ENCODE measurements at places on chromosomes 5 and 9.

- DNase-seq: peak; percentile 64
These were observed 3.6 kb upstream of the SNAPC4 start for GRCh38 chr9:136403538-136403914.

DNA sequence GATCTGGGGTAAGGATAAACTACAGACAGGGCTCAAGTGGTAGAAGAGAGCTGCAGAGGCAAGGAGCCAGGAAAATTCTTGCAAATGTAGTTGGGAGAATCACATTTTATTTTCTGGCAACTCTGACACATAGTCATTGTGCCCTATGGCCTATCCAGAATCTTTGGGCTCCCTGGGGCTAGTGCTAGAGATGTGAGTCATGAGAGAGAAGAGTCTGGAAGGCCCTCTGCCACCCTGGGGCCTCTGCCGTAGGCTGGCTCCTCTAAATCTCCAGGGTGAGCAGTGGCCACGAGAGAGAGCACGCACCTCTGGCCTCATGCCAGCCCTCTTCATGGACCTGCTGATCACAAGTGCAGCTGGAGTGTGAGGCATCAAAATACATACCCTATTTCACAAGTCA is 74.3 kb upstream of the SSBP2 start:
- DNase-seq: no peak

DNA sequence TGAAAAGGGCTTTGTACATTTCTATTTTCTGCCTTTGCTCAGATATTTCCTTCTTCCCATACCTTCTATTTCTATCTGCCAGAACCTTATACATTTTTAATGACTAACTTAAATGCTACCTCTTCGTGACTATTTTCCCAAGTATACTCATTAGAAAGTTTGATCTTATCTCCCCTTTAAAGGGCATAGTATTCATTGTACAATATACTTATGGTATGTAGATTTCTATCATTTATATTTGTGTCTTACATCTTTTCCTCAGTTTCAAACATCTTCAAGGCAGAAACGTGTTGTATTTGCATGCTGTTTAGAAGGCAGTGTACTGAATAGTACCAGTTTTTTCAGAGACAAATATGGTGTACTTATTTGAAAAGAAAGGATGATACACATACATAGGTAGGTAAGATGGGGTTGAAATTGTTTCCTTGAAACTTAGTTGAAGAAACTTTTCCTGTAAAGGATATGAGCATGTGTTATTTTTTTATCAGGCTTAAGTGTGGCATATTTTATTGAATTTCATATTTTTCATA is 518.1 kb upstream of the NUDT12 start:
- no peak for DNase-seq

DNA sequence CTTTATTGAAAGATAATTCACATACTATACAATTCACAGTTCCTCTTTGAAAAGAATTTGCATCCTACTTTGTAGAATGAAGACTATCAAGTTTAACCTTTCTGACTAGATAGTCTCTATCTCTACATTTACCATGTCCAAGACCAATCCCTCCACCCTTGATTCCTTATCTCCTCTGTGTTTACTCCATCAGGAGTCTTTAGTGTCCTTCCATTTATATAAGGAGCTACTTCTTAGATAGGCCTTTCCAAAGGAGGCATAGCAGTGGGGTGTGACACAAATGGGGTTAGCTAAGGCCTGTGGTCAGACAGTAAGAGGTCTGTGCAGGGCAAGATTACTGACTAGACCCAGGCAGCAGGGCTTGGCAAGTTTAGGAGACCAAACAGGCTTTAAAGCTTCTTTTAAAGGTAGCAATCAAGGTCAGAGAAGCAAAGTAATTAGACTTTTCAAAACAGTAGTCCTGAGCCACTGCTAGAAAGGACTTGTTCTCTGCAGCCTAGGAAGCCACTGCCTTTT is 11.1 kb upstream of the DMXL1 start:
- no peak for DNase-seq
